Activated gamma-delta T cell treated with anti-CD3 and anti-CD28 coated beads, Interleukin-2, amount 50 U/mL, for 16 hours (primary cell): ENCODE measurements at places on chromosomes 1 and 21.

GRCh38 chr21:46662367-46662654 lies 26.8 kb downstream of the PRMT2 start:
- DNase-seq = no peak

DNA sequence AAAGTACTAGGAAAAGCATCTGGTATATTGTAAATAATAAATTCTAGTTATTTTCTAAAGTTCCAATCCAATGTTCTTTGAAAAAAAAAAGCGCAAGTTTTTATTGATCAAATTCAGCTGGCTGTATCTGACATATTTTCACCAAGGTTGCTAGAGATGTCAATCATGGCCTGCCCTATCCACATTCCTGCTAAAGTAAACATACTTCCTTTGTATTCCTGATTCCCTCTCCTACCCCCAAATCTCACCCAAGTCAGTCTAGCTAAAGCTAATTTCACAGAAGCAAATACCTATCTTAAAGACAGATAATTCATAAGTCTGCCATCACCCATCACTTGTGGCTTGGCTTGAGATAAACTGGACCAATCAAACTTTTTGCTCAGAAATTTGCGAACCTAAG lies 21.3 kb downstream of the ANKRD13C start:
- DNase-seq = no peak

GRCh38 chr21:42120101-42120902 lies 49.2 kb downstream of the UMODL1 start:
- no peak for DNase-seq

- peak; percentile 64 for DNase-seq
Observed at GRCh38 chr1:36187800-36188593, 32.0 kb downstream of the MAP7D1 start.

- DNase-seq = no peak
Observed at GRCh38 chr1:110436635-110437034, 14.3 kb upstream of the PROK1 start.

DNA sequence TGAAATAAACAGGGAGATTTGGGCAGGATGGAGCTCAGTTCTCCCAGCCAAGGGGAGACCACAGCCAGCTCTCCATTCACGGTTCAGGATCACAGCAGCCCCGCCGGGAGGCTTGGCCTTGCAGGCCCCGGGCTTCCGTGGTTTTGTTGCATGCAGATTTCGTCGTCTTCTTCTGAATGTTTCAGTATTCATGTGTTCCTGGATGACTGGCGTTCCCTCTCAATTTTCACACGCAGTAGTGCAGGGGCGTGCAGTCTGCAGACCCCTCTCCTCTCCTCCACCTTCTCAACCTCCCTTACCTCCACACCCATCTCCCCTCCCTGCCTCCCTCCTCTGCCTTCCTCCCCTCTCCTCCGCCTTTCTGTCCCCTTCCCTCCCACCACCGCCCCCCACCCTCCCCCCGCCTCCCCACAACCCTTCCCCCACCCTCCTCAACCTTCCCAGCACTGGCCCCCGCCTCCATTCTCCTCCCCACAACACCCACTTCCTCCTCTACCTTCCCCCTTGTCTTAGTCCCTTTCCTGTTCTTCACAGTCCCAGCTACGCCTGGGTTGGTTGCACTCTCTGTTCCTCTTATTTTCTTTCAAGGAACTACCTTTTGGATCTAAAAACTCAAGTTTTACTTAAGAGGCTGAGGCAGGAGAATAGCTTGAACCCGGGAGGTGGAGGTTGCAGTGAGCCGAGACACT lies 8.4 kb upstream of the SLC19A1 start:
- no peak for DNase-seq

- DNase-seq = no peak
Observed at GRCh38 chr1:31753707-31754349, 10.3 kb downstream of the ADGRB2 start.

- no peak for DNase-seq
Observed at GRCh38 chr1:160534823-160535605, 12.0 kb upstream of the SLAMF6 start.

GRCh38 chr1:201264072-201264471 lies 19.2 kb upstream of the PKP1 start:
- no peak for DNase-seq

GRCh38 chr1:112027696-112028095 lies 38.2 kb upstream of the KCND3 start:
- DNase-seq = no peak

DNA sequence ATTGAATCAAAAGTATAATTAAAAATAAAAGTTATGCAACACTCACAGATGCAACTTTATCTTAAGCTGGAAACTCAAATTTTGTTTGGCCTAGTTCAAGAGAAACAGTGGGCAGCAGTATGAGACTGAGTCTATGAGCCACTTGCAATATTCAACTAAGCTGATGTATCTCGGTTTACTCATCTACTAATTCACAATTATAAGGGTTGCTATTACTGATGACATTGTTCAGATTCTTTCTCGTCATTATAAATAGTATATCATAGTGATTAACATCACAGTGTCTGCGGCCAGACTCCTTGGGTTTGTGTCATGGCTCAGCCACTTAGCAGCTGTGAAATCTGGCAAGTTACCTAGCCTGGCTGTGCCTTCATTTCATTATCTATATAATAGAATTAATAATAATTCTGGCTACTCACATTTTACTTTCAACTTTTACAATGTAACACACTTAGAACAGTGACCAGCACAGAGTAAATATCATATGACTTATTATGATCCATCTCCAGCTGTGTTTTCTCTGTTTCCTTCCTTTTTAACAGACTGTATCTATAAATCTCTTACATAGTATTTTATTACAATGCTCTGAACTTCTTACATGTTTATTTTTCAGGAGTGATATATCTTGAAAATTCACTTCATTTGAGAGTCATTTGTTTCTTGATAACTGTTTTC lies 194.3 kb upstream of the RGS18 start:
- DNase-seq = no peak

DNA sequence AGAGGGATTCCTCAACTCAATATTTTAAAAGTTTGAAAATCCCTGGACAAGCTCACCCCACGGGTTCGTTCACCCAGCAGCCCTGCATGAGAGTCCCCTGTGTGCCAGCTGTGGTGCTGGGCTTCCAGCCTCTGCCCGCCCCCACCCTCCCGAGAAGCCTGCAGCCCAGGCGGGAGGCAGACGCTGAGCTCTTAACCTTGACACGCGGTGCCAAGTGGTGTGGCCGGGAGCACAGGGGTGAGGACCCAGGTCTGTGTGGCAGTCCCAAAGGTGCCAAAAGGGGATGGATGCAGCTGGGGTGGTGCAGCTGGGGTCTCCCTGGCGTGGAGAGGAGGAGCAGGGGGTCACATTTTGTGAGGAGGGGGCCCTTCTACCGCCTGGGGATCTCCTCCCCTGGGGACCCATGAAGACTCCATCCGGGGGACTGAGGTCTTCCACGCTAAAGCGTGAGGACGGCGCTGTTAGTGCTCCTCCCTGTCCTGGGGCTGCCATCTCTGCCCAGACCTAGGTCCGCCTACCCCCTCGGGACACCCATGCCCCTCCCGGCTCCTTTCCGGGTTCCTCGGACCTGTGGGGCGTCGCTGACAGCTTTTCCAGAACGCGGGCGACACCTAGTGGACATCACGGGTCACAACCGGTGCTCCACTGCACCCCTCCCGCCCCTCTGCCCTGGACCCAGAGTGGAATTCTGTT lies 12.9 kb downstream of the PLA2G2F start:
- peak; percentile 65 for DNase-seq

DNA sequence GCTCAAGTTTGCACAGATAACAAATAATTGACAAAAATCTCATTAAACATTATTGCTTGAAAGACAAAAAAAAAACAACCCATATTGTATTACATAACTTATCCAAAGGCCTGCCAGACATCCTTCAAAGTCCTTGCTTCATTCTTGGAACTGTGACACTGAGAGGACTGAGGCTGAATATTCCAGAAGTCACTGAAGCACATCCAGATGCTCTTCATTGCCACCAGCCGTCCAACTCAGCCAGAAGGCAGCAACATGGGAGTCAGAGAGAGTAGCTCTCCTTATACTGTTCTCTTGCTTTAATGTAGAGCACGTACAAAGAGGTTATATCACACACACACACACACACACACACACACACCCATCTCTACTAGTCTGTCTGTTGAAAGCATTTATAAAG lies 755.0 kb downstream of the LTN1 start:
- DNase-seq = no peak

GRCh38 chr1:212455401-212455800 lies 22.7 kb downstream of the NENF start:
- no peak for DNase-seq

DNA sequence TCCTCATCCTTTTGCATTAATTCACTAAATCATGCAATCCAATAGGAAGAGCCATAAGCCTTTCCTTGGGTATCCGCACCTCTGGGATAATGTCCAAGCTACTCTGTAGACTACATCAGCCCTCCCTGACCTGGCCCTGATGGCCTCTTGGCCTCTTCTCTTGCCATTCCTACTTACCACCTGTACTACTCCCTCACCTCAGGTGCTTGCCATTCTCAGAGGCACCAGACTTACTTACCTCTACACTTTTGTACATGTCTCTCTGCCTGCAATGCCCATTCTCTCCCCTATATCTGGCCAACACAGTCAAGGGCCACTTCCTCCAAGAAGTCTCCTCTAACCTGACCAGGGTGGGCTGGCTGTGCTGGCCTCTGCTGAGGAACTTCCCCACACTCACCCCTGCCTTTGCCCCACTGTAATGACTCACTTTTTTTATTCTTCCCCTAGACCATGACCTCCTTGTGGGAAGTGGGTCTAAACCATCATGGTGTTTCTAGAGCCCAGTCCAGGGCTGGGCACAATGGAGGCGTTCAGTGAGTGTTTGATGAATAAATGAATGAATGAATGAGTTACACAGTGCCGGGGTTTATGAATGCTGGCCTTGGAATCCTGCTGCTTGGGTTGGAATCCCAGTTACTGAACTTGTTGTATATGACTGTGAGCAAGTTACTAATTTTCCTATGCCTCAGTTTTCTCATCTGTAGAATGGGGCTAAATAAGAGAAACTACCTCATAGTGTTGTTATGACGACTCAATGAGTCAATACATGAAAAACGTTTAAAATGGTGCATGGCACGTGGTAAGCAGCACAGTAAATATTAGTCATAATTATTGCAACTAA lies 179.8 kb downstream of the FOXD2 start:
- no peak for DNase-seq

- no peak for DNase-seq
Observed at GRCh38 chr1:236288620-236288976, 6.8 kb upstream of the ERO1B start.

DNA sequence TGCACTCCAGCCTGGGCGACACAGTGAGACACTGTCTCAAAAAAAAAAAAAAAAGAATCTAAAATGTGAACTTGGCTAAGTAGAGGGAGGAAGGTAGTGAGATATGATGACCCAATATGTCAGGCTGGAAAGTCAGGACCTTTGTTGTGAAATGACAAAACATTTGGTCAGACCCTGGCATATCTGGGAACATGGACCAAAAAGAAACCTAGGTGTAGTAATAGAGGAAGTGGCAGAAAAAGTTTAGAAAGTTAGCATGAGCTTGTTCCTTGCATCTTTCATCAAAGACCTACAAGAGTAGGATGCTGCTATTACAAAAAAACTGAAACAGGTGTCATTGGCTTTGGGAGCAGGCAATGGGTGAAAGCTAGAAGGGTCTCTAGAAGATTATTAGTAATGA lies 7.3 kb upstream of the S100A3 start:
- DNase-seq = no peak

- no peak for DNase-seq
Observed at GRCh38 chr1:1626207-1627141, 5.5 kb upstream of the MMP23B start.

GRCh38 chr1:54507033-54507870 lies 40.8 kb upstream of the ACOT11 start:
- DNase-seq = no peak

DNA sequence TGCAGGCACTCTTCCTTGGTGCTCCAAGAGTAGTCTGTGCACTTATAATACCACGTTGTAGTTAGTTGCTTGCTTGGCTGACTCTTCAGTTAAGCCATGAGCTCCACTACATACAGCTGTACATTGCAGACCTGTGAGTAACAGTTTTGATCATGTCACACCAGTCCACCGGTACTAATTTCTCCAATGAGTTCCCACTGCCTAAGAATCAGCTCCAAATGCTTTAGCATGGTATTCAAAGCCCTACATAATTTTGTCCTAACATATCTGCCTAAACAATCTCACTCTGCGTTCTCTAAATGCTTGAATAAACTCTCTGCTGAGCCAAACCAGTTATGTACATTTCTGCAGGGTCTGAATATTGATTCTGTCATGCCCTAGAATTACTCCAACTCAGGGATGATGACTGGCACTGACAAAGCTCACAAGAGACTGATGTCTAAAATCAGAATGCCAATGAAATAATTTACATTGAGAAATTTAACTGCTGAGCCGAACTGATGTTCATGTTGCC lies 200.7 kb downstream of the LHX8 start:
- no peak for DNase-seq

DNA sequence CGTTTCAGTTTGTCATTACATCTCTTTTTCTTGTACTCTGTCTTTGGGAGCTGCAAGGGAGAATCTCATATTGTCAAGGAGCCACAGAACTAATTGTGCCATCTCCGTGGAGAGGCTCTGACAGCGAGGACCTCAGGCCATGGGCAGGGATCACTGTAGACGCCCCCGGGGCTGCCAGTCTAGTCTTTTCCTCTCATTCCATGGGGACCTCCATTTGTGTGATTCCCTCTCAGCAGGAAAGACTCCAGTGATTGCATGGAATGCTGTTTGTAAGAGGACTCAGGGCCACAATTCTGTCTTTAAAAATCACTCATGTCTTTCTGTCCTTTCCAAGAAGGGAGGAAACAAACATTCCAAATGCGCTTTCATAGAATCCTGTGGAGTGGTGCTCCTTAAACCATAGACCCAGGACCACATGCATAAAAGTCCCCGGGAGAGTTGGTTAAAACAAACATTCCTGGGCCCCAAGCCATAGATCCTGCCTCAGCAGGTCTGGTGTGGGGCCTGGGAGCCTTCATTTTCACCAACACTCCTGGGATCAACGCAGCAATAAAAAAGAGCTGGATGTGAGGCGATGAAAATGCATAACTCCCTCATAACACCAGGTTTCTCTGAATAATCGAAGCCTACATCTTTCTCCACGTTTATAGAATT lies 104.5 kb downstream of the ZP4 start:
- no peak for DNase-seq

DNA sequence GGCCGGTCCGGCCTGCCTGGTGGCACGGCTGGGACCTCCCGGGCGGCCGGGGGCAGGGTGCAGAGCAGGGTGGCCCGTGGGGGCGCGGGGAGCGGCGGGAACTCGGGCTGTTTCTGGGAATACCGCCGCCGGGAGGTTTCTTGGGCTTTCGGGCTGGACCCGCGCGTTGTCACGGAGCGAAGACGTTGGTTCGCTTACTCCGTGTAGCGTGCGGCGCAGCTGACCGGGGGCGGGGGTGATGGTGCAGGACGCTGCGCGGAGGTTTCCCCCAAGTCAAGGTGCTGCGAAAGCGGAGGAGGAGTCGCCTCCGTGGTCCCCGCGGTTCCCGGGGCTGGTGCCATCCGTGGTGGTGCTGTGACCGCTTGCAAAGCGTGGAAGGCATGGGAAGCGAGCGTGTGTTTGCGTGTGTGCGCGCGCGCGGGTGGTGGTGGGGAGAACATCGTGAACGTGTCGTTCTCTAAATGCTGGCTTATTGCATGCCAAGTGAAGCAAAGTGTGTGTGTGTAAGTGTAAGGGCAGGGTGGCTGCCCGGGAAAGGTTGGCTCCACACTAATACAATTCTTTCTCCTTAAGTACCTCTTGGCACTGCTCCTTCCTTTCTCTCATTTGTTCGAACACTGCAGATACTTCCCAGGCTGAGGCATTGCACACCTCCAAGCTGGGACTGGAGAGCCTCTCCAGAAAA lies 1.1 kb downstream of the RYR2 start:
- no peak for DNase-seq

- no peak for DNase-seq
Observed at GRCh38 chr1:160999376-160999775, 21.6 kb downstream of the F11R start.

GRCh38 chr1:169263059-169263458 lies 104.5 kb downstream of the NME7 start:
- no peak for DNase-seq
